ENCODE measurements at places on chromosomes 3 and 15. TPM values are rescaled to one million over a fixed set of nuclear protein-coding genes. Genes with fewer than 3 reads are reported as not detected.

ANKUB1 gene
- total RNA-seq, result not detected

P3H2 gene
- total RNA-seq, result not detected

GRCh38 chr3:48285675-48286074 lies 44.8 kb downstream of the ZNF589 start:
- DNase-seq, result no peak

- no peak for DNase-seq
These were observed 73.1 kb upstream of the PIAS1 start for GRCh38 chr15:67980773-67981685.

GRCh38 chr15:92938387-92938786 lies 38.3 kb downstream of the CHD2 start:
- no peak for DNase-seq

Data from CD4-positive, alpha-beta T cell (primary cell).